ENCODE measurements at places on chromosomes 5 and 9.

GRCh38 chr9:77731008-77731698 is 83.0 kb upstream of the GNA14 start:
- no peak for DNase-seq

DNA sequence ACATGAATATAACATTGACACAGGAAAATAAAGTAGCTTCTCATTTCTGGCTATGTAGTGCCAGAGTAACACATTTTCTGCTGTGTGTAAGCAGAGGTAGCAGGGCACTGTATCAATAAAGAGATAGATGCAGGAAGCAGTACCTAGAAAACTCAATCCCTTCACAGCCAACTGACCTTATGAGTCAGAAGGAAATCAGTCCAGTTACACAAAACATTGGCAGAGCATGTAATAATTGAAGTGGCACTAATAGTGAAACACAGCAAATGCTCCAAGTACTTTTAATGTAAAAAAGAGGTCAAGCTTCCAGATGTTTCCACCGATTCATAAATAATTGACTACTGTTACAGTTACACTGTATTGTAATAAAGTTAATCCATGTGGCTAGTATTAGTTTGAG is 706.6 kb downstream of the EFNA5 start:
- no peak for DNase-seq

- no peak for DNase-seq
Observed at GRCh38 chr5:76870046-76870445, 20.2 kb downstream of the S100Z start.

- DNase-seq = no peak
Observed at GRCh38 chr9:133696071-133696472, 42.1 kb downstream of the SARDH start.

DNA sequence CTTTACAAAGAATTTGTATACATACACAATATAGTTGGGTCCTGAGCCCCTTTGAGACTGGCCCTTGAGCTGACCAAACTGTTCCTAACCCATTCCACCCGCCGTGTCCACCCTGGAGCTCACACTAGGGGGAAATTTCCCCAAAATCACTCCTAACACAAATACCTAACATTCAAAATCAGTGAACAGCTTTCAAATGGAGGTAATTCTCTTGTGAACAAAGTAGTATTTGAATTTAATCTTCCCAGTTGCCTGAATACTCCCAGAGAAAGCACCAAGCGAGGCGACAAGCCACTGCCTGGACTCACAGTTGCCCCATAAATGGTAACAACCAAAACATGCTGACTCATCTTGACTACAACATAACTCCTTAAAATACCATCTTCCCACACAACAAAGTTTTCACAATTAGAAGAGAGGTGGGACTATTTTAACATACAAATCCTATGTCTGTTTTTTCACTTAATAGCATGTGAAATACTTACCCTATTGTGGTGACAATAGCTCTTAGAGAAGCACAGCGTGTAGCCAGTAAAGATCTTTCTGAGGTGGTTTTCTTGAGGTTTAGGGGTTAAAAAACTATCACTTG is 31.7 kb upstream of the SCAMP1 start:
- DNase-seq = no peak
